ENCODE measurements at places on chromosomes 12 and 14.

DNA sequence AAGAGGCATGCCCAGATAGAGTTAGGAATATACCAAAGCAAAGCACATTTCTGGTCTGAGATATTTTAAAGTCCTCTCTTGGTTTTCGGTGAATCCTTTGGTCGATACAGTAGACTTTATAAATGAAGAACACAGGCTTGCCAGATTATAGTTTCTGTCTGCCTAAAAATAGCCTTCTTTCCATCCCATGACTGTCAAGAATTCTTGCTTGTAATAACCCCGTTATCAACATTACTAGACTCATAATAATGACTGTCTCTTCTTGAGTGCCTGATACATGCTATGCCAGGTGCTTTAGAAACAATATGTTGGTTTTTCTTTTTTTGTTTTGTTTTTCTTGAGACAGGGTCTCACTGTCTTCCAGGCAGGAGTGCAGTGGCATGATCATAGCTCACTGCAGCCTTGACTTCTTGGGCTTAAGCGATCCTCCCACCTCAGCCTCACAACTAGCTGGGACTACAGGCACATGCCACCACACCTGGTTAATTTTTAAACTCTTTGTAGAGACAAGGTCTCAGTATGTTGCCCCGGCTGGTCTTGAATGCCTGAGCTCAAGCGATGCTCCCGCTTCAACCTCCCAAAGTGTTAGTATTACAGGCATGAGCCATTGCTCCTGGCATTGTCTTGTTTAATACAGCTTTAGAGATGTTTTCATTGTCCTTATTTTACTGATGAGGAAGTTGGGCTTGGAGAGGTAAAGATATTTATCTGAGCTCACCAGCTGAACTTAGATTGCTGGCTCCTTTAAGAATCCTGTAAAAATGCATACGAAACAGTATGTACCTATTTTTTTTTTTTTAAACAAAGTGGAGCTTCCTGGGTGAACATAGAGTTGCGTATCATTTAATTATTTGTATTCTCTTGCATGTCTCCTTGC, 30.4 kb downstream of the CHST11 start:
- no peak for DNase-seq

DNA sequence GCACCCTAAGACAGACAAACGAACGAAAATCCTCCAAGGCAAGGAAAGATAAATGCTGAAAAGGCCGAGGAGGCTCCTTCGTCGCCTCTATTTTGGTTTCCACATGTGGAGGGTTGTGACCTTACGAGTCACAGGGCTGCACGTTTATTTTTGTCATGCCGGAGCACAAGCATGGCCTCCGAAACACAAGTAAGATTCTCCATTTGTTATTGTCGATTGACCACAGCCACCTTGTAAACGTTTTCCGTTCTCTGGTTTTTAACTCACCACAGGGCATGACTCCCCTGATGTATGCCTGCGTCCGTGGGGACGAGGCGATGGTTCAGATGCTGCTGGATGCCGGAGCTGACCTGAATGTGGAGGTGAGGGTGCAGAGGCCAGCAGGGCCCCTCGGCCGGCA, 73.1 kb upstream of the PWP1 start:
- DNase-seq = no peak

DNA sequence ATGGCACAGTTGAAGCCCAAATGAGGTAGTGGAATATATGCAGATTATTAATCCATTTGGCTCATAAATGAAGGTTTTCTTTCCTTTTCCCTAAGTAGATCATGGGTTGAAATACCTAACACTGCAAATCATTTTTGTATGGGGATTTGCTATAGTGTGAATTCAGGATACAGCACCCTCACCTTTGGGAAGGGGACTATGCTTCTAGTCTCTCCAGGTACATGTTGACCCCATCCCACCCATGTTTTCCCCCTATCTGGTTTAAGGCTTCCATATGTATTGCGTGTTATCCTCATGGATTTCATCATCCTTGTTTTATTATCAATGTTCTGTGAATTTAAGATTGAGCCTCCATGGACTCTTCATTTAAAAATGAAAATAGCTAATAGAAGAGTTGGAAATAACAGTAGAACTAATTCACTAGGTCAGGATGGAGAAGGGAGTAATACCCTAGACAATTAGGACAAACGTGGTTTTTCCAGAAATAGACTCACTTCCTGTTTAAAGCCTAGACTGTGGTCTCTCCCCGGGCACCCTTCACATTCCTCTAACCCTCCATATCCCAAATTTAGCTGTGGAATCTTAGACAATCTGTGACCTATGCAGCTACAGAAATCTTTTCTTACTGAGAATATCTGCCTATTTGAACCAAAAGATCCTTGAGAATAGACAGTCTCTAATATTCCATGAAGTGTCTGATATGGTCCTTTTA, 56.5 kb downstream of the DAD1 start:
- DNase-seq = no peak

GRCh38 chr12:96233939-96234461, 39.8 kb downstream of the ELK3 start:
- peak; percentile 98 for DNase-seq

- no peak for DNase-seq
These were observed 67.9 kb upstream of the NR2C1 start for GRCh38 chr12:95141310-95141709.

All from Ammon's horn (tissue), 1 donor.